ENCODE measurements at places on chromosomes 7 and 10.

DNA sequence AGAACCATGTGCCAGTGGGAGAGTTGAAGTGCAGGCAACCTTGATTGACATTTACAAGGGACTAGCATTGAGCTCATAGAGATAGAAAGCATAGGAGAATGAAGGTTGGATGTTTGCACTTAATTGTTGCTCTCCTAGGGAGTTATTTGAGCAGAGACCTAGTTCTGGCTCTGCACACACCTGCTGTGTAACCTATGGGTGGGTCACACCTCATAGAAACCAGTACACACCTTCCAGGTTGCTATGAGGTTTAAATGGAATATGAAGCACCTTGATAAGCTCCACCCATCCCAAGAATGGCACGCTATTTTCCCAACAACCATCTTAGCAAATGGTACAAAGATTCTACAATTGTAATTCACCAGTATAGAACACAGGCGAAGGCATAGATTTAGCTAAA is 86.2 kb upstream of the AOAH start:
- DNase-seq, result no peak

DNA sequence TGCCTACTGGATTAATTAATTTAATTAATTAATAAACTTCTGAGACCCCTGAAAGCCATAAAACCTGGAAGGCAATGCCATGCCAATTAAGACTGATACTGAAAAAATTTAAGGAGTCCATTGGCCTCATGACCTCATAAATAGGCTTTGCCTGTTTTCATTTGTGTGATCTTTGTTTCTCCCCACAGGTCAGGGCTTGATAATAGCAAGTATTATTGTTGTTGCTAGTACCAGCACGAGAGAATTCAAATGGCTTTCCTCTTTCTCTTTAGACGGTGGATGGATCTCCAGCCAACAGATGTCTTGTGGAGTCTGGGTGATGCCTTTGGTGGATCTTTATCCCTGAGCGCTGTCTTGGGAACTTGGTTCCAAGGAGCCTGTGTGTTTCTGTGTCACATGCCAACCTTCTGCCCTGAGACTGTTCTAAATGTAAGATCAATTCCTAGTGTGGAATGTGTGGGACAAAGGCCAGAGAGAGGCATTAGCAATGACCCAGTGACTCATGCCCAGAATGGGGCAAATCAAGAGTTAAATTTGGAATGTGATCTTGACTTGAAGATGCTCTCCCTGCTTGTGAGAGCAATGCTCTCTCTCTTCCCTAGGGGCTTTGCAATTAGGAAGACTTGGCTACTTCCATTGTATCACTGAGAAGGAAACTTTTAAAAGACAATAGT is 17.7 kb downstream of the ACSM6 start:
- DNase-seq, result no peak

DNA sequence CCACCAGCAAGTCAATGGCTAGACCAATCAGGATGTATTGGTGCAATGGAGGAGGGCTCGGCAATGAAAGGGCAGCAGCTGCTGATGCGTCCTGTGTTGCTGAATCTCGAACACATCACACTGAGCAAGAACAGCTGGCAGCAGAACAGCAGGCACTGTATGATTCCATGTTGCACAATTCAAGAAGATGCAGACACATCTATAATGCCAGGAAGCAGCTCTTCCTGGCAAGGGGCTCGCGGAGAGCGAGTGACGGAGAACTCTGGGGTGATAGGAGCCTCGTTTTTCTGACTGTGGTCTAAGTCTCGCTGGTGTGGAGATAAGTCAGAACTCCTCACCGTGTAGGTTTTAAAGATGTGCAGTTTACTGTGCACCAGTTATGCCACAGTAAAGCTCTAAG is 24.8 kb upstream of the PFKP start:
- no peak for DNase-seq

GRCh38 chr7:105218215-105218614 is 170.5 kb downstream of the SRPK2 start:
- DNase-seq, result no peak

All from AML-193 (cell line).